NCI-H226 (cell line): ENCODE measurements at places on chromosomes 3 and 15.
A peak's percentile ranks its signal among the peaks of the same experiment; 100 is the strongest.

DNA sequence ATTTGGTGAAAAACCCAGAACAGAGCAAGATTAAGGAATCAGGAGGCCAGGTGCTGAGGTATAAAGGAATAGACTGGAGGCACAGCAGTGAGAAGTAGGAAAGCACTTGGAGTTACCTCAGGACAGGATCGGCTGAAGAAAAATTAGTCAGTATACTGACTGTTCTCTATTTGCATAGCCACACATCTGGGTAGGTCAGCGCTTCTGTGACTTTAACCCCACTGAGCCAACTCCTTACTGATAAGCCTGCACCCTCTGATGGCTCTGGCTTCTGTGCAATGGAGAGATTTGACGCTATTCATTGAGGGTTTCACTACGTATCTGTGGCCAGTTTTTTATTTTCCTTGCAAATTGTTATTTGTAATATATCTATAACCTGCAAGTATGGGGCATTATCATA lies 22.3 kb downstream of the MECOM start:
- DNase-seq, result no peak

- no peak for DNase-seq
Observed at GRCh38 chr3:119658994-119659393, 1.4 kb downstream of the POPDC2 start.

- DNase-seq, result peak; percentile 49
Observed at GRCh38 chr3:188037195-188037718, 116.7 kb upstream of the LPP start.

DNA sequence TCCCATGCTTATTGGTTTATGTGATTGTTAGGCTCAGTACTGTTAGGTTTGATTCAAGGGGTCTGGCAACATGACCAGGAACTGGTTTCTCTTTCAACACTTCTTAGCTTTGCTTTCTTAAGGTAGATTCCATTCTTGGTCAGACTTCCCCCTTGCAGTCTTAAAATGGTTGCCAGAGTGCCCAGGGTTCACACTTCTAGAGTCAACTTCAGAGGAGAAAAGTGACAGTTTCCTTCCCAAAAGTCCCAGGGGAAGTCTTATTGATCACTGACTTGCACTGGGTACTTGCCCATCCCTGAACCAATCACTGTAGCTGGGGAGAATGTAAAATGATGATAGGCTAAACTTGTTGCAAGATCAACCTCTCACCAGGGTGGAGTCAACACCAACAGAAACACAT lies 14.1 kb downstream of the MGLL start:
- no peak for DNase-seq

- no peak for DNase-seq
Observed at GRCh38 chr15:83200162-83200561, 7.5 kb downstream of the HDGFL3 start.

GRCh38 chr3:178022599-178022998 lies 513.6 kb upstream of the KCNMB2 start:
- no peak for DNase-seq
